ENCODE measurements at places on chromosomes 2 and 18.

- DNase-seq: no peak
Measured at GRCh38 chr2:29817801-29818680, 103.3 kb downstream of the ALK start.

- no peak for DNase-seq
Measured at GRCh38 chr18:59517446-59518165, 158.5 kb upstream of the LMAN1 start.

GRCh38 chr2:109499566-109499965 is 114.2 kb downstream of the SEPTIN10 start:
- DNase-seq: no peak

GRCh38 chr2:145692971-145693478 is 1173.1 kb upstream of the ZEB2 start:
- no peak for DNase-seq

GRCh38 chr2:240994171-240994896 is 4.1 kb upstream of the SNED1 start:
- DNase-seq: no peak

- DNase-seq: no peak
Measured at GRCh38 chr2:3536682-3537632, 17.6 kb upstream of the ADI1 start.

- DNase-seq: no peak
Measured at GRCh38 chr18:54780285-54780861, 47.9 kb upstream of the RAB27B start.

- DNase-seq: peak; percentile 72
Measured at GRCh38 chr2:238231251-238231793, 8.5 kb downstream of the HES6 start.

DNA sequence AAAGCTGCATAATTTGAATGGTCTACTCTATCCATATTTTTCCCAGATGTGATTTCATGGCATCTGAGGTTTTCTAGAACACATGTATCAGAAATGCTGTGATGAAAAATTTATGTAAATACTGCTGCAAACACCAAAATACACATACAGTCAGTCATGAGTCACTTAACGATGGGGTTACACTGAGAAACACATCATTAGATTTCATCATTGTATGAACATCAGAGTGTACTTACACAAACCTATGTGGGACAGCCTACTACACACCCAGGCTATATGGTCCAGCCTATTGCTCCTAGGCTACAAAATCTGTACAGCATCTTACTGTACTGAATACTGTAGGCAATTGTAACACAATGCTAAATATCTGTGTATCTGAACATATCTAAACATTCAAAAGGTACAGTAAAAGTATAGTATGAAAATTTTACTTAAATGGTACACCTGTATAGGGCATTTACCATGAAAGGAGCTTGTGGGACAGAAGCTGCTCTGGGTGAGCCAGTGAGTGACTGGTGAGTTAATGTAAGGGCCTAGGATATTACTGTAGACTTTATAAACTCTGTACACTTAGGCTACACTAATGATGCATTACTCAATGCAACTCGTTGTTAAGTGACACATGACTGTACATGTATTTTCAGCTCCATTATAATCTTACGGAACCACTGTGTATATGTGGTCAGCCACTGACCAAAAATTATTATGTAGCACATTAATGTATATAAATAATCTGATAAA is 33.5 kb downstream of the PNO1 start:
- DNase-seq: no peak

- no peak for DNase-seq
Measured at GRCh38 chr2:179913809-179914208, 52.4 kb upstream of the ZNF385B start.

GRCh38 chr2:131425231-131425941 is 50.5 kb upstream of the TUBA3D start:
- DNase-seq: no peak

- DNase-seq: no peak
Measured at GRCh38 chr2:175887776-175888175, 114.3 kb downstream of the LNPK start.

DNA sequence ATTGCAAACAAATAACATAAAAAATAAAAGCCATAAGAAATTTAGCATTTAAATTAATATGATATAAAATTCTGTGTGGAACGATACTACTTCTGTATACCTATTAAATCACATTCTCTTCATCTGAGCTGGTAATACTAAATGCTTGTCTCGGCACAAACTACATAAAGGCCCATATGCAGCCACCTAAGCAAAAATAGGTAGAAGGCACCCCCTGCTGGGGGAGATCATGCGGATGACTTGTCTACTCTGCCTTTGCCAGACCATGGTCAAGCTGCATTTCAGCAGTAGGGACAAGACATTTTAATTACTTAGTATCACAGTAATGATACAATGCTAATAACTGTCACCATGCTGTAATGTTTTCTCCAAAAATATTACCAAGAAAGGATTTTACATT is 108.0 kb downstream of the CDH19 start:
- DNase-seq: no peak

DNA sequence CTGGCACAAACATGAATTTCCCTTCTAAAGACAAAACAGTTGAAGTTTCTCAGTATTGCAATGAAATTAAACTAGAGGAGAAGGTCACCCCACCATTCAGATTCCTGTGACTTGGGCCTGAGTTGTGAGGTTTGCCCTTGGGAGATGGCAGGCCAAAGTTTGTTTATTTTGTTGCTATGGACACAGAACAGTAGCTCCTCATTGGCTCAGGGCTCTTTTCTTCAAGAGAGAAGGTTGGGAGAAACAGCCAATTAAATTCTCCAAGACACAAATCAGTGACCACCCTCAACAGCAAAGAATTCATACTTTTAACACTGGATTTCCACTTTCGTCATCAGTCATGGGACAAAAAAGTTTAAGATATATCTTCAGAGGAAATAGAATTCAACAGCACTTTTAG is at the start of gene FLACC1:
Gene FLACC1, minus strand, starts transcription at position 125 of the 400 bp plus-strand sequence. CDS start 5,941 bp downstream, outside the sequence.
- no peak for DNase-seq

GRCh38 chr18:60599267-60599666 is 226.7 kb upstream of the MC4R start:
- DNase-seq: no peak

DNA sequence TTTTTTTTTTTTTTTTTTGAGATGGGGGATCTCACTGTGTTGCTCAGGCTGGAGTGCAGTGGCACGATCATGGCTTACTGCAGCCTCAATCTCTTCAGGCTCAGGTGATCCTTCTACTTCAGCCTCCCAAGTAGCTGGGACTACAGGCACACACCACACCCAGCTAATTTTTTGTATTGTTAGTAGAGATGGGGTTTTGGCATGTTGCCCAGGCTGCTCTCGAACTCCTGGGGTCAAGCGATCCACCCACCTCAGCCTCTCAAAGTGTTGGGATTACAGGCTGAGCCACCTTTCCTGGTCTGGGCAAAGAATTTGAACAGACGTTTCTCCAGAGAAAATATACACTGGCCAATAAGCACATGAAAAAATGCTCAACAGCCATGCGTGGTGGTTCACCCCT is 2.9 kb upstream of the SNRNP200 start:
- DNase-seq: no peak

GRCh38 chr2:70044290-70045040 is 42.8 kb upstream of the PCBP1 start:
- DNase-seq: no peak

GRCh38 chr2:207157162-207157481 is 8.6 kb downstream of the KLF7 start:
- DNase-seq: no peak

DNA sequence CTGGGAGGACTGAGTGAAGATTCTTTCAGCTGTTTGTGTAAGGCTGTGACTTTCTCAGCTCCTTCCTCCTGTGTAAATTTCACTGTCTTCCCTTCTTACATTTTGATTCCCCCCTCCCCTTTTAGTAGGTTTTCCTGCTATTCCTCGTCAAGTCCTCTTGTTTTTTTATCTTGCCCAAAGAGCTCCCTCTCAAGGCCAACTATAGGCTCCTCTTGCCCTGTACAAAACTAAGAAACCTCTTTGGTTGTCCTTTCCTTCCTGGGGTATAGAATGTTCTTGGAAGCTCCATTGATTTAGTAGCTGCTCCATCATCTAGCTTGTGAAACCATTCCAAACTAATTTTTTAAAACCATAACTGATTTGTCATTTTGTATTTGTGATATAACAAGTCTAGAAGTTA is 7.3 kb downstream of the CCDC121 start:
- DNase-seq: no peak

GRCh38 chr2:218430721-218431120 is 11.8 kb downstream of the VIL1 start:
- DNase-seq: no peak

DNA sequence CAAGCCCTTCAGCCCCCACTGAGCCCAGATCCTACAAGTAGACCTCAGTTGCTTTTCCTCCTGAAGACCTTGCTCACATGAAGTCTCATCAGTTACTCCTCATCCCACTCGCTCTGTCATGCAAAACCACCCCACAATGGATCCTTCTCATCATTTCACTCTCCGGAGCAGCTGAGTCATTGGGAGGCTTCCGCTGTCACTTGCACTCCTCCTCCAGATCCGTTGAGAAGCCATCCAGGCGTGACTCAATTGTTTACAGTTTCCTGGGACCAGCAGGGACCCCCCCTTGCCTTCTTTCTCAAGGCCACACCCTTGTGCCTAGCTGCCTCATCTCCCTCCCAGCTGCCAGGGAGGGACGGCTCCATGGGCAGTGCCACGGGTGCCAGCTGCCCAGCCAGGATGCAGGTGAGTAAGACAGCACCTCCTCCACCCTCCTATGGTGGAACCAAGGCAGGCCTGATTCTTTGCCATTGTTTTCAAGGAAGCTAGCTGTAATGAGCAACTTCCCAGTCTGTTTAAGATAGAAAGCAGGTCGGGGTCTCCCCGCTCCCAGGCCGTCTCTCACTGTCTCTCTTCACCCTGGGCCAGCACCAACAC is 16.3 kb downstream of the GPR55 start:
- no peak for DNase-seq

DNA sequence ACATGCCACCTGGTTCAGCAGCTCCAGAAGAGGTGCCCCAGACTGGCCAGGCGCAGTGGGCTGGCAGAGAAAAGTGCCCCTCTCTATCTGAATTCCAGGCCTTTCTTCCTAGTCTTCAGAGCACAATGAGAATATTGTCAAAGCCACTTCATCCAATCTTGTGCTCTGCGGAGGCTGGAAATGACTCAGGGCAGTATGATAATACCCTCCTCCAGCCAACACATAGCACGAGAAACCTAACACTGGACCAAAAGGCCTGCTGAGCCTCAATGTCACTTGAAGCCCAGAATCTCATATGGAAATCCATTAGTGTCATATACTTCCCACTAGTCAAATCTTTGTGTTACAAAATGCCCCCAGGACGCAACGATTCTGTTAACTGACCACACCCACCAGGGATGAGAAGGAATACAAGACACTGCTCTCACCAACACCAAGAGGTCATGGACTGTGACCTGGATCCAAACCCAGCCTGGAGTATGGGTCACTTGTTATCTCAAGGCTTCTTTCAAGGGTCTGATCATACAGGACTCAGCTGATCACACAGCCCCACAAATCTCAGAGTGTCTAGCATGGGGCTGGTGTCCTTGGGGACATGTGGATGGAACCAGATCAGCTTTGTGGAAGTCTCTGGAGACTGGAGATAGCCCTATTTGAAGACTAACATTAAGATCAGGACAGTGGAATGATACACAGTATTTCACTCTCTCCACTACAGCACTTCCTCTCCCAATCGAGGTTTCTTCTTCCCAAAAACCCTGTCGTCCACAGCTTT is 10.1 kb downstream of the KIF3C start:
- no peak for DNase-seq

DNA sequence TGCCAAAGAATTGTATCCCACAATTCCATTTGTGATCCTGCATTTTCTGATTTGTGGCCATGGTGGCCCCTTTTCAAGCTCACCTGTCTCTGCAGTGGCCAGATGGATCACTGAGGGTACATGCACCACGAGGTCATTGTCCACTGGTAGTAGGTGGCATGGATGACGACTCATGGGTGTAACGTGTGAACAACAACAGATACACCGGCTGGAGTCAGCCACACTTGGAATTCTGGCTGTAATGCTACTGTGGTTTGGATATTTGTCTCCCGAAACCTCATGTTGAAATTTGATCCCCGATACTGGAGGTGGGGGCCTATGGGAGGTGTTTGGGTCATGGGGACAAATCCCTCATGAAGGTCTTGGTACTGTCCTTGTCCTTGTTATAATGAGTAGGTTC is 102.2 kb upstream of the TAF1B start:
- no peak for DNase-seq

DNA sequence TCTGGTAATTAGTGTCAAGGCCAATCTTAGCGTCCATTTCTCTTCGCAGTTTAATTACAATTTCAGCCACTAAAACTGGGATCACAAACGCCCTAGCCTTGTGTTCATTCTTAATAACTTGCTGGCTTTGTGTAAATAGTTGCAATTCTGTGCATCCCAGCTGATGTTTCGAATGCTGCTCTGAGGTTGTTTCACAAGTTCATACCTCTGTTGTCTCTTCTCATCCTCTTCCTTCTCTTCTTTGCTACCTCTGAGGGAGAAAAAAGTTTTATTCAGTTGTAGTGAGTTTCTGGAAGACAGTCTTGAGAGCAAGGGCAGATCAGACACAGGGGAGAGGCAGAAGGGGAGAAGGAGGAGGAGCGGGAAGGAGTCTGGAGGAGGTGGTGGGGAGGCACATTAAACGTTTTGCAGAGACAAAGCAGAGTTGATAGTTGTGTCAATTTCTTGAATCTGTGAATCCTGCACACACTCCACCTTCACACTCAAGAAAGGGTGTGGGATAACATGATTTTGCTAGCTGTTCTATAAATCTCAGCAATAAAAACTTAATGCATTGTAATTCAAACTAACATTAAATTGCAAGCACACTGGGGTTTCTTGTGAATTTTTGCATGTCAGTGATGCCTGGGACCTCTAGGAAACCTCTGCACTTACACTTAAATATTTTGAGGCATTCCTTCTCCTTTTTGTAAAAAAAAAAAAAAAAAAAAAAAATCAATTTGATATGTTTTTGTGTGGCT is 6.8 kb downstream of the MEIS1 start:
- no peak for DNase-seq

GRCh38 chr2:207767461-207768167 is 2.1 kb downstream of the FZD5 start:
- DNase-seq: no peak

- DNase-seq: no peak
Measured at GRCh38 chr2:205712508-205712907, 30.2 kb downstream of the NRP2 start.

GRCh38 chr2:43270930-43271615 is 44.7 kb upstream of the ZFP36L2 start:
- DNase-seq: no peak

- no peak for DNase-seq
Measured at GRCh38 chr18:23279931-23280330, 144.6 kb downstream of the CABLES1 start.

- no peak for DNase-seq
Measured at GRCh38 chr2:43294973-43295603, 68.7 kb upstream of the ZFP36L2 start.
